ENCODE measurements at places on chromosomes 6 and 20.

DNA sequence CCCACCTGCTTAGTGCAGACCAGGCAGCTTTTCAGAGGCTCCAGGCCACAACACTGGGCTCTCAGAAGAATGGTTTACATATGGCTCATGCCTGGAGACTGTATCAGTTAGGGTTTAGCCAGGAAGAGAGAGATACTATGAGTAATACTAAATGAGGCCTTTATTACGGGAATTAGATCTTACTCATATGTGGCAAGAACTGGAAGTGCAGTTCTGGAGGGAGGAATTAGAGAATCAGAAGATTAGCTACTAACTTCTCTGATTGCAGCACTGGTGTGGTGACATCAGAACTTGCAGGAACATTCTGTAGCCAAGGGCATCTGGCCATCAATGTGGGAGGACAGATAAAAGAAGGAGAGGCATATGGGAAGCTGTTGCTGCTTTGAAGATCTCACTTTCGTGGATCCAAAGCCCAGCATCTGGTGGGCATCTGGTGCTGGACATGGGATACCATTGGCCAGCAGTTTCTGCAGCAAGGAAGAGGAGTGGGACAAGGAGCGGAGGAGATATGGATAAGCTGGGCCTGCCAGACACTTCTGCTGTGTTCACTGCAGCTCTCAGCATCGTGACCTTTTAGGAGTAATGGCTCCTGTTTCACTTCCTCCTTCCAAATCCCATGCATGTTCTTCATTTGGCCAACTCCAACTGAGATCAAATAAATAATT, 248.5 kb downstream of the BTBD3 start:
- DNase-seq, result no peak

- DNase-seq, result no peak
Measured at GRCh38 chr6:31742894-31743293, 3.1 kb downstream of the MSH5 start.

DNA sequence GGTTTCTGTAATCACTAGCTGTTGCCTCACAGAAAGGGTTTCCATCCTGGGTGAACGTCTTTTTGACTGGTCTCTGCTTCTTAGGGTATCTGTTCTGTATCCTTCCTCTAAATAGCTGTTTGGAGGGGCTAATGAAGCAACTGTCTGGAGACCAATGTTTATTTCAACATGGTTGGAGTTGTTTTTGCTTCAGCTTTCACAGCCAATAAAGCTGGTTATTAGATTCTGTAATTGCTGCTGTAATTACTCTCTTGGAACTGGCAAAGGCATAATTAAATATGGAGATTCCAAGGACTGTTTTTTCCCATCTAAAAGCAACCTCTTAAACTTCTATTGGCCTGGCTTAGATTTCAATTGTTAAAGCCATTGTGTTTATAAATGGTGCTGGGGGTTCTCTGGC, 31.9 kb downstream of the CHMP4B start:
- DNase-seq, result no peak

- DNase-seq, result no peak
Measured at GRCh38 chr6:3429211-3429610, 27.6 kb downstream of the SLC22A23 start.

GRCh38 chr6:22614547-22614946, 45.2 kb downstream of the HDGFL1 start:
- no peak for DNase-seq
